ENCODE measurements at places on chromosomes 2 and 18.
A peak's percentile ranks its signal among the peaks of the same experiment; 100 is the strongest.

GRCh38 chr2:19865151-19865550 lies 36.6 kb downstream of the TTC32 start:
- DNase-seq = no peak

GRCh38 chr2:195051401-195051800 lies 605.6 kb upstream of the SLC39A10 start:
- DNase-seq = peak; percentile 33

DNA sequence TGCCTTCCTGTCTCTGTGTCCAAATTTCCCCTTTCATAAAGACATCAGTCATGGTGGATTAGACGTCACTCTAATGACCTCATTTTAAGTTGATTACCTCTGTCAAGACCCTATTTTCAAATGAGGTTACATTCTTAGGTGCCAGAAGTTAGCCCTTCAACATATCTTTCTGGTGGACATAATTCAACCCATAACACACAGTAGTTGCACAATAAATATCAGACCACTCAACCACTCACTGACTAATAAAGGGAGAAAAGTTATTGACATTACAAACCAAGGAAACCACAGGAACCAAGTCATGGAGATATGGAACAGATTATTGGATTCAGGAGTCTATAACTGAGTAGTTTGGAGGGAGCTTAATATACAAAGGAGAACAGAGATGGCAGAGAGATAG lies 377.4 kb upstream of the ACVR2A start:
- DNase-seq = no peak

DNA sequence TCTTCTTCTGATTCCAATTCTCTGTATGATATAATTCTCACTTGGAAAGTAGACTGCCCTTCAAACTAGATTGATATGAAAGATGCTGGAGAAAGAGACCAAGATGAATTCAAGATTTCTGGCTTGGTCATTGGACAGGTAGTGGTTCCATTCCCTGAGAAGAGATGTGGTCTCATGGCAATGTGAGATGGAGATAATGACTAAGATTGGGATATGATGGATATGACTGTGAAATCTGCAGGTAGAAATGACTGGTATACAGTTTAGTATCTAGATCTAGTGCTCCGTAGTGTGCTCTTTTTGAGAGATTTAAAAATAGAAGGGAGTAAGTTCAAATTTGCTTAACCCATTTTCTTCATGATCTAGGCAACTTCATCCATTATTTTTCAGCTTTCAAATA lies 425.4 kb upstream of the TRIB2 start:
- DNase-seq = no peak

- DNase-seq = no peak
Measured at GRCh38 chr2:32862269-32863055, 84.3 kb upstream of the LTBP1 start.

GRCh38 chr18:59517446-59518165 lies 158.5 kb upstream of the LMAN1 start:
- peak; percentile 42 for DNase-seq

GRCh38 chr2:179455172-179455524 lies 190.5 kb upstream of the SESTD1 start:
- DNase-seq = no peak

- no peak for DNase-seq
Measured at GRCh38 chr18:44883671-44884070, 203.0 kb downstream of the SETBP1 start.

DNA sequence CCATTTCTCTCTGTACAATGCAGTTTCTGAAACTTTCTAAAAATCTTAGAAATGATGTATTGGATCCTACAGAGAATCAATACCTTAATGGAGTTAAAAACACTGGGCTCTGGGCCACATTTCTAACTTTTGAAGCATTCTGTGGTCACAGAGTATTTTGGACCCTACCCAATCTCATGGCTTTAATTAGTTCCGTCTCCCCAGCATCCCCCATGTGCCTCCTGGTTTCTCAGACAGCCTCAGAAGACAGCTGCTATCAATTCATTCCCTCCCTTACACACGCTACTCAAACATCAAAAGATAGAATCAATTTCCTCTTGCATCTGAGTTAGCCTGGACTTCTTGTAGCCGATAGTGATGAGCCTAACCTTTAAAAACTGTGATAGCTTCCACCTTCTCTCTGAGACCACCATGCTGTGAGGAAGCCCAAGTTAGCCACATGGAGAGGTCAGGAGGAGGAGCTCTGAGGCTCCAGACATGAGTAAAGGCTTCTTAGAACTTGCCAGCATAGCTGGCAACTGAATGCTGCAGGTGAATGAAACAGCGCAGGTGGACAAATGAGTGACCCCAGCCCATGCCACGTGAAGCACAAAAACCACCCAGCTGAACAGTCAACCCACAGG lies 10.4 kb downstream of the ADCY3 start:
- DNase-seq = peak; percentile 30

DNA sequence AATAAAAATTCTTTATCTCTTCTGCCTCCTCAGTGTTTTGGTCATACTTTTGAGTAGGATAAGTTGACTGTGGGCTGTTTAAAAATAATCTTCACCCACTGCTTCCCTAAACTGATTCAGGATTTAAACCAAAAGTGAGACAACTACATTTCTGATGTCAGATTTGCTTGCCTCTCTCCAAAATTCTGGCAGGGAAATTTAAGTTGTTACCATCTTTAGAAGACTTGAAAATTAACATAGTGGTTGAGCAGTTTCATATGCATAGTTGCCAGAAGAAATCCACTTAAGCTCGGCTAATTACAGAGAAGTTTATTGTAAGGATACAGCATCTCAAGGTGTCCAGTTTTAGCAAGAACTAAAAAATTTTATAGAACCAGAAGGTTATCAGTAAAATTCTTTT lies 57.0 kb downstream of the MAIP1 start:
- DNase-seq = no peak

DNA sequence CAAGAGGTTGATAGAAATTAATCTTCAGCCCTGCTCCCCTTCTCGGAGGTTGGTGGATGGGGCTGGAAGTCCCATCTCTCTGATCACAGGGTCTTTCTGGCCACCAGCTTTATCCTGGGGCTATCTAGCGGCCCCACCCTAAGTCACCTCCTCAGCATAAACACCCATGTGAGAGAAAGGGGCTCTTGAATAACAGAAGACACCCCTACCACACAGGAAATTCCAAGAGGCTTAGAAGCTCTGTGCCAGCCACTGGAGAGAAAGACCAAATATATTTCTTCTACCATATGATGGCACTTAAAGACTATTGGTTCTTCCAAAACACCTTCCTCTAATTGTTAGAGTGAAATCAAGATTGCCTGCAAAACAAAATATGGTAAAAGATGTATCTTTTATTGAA lies 219.7 kb downstream of the VAPA start:
- DNase-seq = no peak

DNA sequence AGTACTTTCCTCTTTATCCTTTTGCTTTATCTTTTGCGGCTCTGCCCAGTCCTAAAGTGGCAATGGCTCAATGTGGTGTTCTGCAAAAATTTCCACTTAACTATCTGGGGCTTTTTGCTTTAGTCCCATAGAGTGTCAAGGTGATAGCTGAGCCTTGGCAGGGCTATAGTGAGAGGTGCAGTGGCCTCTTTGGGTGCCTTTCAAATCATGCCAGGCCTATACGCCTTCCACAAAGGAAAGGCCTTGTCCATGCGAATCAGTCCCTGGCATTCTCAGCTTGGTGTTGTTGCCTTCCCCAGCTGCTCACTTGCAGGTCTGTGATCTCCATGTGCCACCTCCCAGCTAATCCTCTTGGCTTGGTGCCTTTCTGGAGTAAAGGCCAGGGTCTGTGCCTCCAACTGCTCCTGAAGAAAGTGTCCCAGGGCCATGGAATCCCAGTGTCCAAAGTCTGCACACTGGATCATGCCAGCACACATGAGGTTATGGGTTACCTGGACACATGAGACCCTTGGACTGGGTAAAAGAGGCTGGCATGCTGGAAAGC lies 26.6 kb downstream of the PAX8 start:
- no peak for DNase-seq

DNA sequence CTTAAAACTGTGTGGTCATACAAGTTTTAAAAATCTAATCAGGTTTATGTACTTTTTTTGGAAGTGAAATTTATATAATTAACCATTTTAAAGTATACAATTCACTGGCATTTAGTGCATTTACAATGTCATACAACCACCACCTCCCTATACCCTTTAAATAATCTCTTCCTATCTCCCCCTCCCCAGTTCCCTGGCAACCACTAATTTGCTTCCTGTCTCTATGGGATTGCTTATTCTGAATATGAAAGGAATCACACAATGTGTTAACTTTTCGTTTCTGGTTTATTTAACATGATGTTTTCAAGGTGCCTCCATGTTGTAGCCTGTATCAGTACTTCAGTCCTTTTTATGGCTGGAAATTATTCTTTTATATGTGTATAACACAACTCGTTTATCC lies 19.4 kb downstream of the CHMP3 start:
- DNase-seq = no peak

- peak; percentile 33 for DNase-seq
Measured at GRCh38 chr18:47204908-47205522, 28.9 kb upstream of the IER3IP1 start.

- DNase-seq = no peak
Measured at GRCh38 chr2:218984239-218985020, 554 bp downstream of the FEV start.

GRCh38 chr18:8106603-8107002 lies 502.6 kb upstream of the RAB12 start:
- DNase-seq = no peak

DNA sequence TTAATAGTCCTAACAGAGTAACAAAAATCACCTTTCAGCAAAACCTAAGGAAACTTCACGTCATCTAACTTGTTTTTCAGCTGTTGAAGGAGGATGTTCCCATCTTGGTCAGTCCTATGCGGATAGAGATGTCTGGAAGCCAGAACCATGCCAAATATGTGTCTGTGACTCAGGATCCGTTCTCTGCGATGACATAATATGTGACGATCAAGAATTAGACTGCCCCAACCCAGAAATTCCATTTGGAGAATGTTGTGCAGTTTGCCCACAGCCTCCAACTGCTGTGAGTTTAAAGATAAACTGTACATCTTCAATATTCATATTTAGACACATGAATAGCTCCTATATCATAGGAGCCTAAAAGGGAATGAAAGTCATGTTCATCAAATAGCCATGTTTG lies 10.5 kb downstream of the COL3A1 start:
- peak; percentile 97 for DNase-seq

DNA sequence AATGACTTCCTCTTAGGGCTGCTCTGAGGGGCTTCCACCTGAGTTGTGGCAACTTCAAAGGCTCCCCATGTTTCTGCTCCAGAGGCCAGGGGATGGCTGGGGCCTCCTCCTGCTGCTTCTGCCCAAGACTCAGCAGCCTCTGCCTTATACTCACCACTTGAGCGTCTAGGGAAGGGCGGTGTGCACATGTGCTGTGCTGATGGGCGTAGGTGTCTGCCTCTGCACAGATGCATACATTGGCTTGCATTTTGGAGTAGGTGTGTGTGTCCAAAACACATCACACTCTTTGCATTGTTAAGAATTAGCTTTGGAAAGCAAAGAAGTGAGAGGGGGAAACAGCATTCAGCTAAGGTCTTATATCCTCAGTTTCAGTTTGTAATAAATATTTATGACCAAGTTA lies 85.2 kb downstream of the EN1 start:
- DNase-seq = no peak

DNA sequence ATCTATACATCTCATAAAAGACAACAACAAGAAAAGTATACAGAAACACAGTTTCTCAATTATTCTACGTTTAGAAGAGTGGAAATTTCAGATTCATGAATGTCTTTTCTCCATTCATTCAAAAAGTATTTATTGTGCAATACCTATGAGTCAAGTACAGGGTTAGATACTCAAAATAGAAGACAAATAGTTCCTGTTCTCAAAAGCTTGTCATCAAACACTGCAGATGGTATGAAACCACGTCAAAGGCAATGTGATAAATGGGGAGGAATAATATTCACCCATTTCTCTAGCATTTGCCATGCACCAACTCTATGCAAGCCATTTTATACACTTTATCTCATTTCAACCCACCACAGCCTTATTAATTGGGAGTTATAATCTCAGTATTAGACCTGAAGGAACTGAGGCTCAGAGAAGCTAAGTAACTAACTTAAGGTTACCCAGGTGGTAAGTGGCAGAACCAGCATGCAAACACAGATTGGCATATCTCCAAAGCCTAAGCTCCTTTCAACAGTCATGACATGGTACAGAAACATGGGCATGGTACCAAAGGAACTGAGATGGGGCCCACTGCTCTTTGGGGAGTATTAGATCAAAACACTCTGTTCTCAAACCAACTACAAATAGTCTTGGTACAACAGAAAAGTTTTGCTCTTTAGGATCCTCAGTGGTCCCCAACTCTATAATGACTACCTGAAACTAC lies 67.2 kb upstream of the NPAS2 start:
- DNase-seq = peak; percentile 92

GRCh38 chr2:147933931-147934330 lies 86.6 kb downstream of the ORC4 start:
- no peak for DNase-seq

- DNase-seq = no peak
Measured at GRCh38 chr2:12465631-12466135, 251.1 kb upstream of the TRIB2 start.

DNA sequence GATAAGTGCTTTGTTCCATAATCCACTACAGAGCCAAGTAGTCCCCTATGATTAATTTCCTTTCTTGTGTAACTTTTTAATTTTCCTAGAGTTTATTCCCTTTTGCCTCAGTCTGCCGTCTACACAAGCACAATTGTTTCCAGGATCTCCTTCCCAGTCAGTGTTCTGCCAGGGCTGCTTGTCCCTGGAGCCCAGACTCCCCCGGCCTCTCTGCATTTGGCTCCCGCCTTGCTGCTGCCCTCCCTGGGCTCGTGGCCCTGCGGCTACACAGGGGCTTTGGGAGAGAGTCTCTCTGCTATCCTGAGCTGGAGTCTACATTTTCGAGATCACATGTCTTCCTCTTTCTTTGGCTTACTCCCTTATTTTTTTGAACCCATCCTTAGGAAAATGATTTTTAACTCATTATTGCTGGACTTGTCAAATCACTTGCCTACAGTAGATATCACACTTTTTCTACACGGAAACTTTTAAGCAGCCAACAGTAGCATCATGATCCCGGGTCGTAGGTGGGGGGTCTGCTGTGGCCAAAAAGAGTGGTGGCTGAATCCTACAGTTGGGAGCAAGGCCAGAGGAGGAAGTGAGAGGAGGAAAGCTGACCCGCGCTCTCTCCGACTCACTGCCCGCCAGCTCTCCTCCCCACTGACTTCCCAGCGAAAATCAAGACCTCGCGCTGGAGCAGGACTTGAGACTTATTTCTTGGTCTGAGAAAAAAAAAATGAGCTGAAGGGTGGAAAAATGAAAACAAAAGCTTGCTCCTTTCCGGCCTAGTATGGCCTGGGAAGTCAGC lies 9.4 kb downstream of the FBLN7 start:
- no peak for DNase-seq

DNA sequence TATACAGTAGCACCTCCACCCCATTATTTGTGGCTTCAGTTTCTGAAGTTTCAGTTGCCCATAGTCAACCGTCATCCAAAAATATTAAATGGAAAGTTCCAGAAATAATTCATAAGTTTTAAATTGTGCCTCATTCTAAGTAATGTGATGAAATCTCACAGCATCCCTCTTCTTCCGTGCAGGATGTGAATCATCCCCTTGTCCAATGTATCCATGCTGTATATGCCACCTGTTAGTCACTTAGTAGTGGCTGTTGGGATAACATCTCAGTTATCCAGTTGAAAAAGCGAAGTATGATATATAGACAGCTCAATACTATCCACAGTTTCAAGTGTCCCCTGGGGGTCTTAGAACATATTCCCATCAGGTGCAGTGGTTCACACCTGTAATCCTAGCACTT lies 119.1 kb upstream of the OTX1 start:
- peak; percentile 19 for DNase-seq

Data from fibroblast of skin of back (primary cell).